AG04450 (cell line): ENCODE measurements at places on chromosomes 3 and 15. TPM values are rescaled to one million over a fixed set of nuclear protein-coding genes. Genes with fewer than 3 reads are reported as not detected.

DNA sequence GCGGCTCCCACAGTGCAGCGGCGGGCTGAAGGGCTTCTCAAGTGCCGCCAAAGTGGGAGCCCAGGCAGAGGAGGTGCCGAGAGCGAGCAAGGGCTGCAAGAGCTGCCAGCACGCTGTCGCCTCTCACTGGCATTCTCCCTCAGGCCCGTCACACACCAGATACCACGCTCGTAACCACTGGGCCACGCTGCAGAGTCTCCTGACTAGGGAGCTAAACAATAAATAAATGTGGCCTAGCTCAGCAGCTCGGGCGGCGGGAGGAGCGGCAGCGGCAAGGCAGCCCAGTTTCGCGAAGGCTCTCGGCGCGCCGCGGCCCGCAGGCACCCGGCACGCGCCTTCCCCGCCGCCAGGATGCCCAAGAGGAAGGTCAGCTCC is 55.9 kb upstream of the FAM174B start:
- DNase-seq, result no peak

DNA sequence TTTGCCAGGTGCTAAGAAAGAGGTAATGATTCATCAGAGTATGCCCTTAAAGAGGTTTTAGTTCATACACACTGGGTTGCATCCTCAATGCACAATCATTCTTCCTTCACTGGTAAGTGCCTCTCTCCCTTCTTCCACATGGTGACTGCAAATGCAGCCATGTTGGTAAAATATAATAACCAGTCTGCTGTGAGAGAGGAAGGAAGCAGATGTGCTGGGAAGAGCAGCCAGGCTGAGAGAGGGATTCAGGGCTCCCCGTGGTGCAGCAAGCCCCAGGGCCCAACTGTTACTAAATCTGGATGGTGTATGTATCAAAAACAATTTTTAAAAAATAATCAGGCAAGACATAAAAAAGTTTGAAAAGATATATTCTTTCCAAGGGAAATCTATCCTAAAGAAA is 498.1 kb downstream of the MAGI1 start:
- DNase-seq, result no peak

GRCh38 chr3:125011941-125012340 is 43.9 kb downstream of the HEG1 start:
- no peak for DNase-seq

DNA sequence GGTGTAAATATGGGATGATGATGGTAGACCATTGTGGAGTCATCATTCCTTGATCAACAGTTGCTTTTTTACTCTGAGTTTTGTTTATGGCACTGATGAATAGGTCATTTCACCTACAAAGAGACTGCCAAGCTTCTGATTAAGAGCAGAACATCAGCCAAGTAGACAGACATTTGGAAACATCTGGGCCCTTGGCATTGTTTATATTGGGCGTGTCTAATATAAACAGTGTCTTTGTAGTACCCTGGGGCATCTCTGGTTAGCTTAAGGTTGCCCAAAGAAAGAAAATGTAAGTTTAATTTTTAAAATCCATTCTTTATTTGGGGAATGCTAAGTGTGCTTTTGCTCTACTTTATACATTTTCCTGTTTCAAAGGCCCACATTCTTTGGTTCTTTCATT is 377.0 kb downstream of the FEZF2 start:
- no peak for DNase-seq

- peak; percentile 53 for DNase-seq
These were observed 20.0 kb downstream of the EFCC1 start for GRCh38 chr3:129021140-129021551.

DNA sequence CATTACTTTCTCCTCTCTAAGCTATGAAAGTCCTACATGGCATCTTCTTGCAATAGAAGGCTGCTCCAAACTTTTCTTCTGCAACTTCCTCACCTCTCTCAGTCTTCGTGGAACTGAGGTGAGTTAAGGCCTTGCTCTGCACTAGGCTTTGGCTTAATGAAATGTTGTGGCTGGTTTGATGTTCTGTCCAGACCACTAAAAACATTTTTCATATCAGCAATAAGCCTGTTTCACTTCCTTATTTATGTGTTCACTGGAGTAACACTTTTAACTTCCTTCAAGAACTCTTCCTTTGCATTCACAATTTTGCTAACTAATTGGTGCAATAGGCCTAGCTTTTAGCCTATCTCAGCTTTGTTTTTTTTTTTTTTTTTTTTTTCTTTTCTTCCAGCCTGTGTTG is 335.3 kb upstream of the NECTIN3 start:
- no peak for DNase-seq

DNA sequence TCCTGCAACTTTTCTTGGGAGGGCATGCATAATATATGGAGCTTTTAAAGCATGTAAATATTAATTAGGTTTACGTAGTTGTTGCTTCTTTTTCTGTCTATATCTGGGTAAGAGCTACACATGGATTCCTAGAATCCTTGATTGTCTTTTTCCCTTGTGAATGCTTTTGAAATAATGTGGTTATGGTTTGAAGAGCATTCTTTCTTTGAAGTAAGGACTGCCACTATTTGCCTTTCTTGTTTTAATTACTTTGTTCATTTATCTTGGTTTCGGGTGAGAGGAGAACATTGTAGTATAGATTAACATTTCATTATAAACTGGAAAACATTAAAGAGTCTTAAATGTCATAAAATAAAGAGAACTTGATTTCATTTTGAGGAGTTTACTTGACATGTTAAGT is 674.0 kb downstream of the ZBBX start:
- no peak for DNase-seq

The MUC20 gene
- polyA plus RNA-seq, result 0.19 TPM in 2 replicates

The ALPK3 gene
- polyA plus RNA-seq, result 0.04 and 0.09 TPM in 2 replicates
